Motor neuron (in vitro differentiated cells): ENCODE measurements at places on chromosomes 6 and 20.

DNA sequence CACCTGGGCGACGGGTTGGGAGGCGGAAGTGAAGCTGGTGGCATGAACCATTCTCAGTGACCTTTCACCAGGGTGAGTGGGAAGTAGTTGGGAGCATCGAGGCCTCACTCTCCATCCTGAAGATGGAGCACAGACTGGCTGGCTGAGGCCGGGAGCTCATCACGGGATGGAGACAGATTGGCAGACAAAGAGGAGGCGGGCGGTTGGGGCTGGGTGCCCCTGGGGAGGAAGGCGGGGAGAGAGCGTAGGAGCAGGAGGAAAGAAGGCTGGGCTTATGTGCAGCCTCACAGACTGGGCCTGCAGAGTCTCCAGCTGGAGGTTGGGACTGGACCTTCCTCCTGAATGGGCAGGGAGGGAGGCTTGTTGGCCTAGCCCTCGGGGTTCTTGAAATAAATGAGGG is 44.2 kb upstream of the SCRT2 start:
- ATAC-seq = peak; percentile 90

- peak; percentile 46 for ATAC-seq
Measured at GRCh38 chr6:136262940-136263339, 12.8 kb upstream of the MTFR2 start.

- peak; percentile 36 for ATAC-seq
Measured at GRCh38 chr6:167733740-167734661, 92.7 kb upstream of the AFDN start.

DNA sequence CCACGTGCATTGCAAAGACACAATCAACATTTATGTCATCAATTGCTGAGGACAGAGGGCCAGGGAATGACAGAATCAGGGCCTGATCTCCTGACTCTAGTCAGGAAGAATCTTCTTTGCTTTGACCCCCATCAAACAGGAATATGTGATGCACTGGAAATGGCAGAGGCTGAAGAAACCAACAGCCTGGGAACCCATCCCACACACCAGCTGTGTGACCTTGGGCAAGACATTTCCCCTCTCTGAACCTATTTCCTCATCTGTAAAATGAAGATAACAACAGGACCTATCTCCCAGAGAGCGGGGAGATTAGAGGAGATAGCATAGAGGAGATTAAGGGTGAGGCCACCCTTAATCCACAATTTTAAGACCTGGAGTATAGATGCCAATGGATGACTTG is 1.5 kb downstream of the HNF4A start:
- ATAC-seq = no peak

DNA sequence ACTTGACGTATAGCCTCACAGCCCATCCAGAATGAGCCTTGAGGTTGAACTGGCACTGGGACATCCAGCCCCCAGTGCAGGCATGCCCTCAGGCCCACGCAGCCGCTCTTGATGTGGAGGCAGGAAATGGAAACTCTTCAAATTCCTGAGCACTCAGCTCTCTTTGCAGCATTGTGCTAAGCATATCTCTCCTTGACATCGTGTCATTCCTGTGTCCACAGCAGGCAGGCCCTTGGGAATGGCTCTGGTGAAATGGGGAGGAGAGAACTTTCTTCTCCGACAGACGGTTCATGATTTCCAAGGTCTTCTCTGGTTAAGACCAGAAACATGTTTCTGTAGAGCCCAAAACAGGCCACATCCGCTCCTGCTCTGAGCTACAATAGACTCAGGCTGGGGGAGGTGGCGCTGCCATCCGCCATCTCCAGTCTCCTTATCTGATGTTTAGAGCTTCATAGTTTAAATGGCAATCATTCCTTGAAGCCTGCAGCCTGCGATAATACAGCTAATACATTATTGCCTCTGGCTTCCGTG is 248.8 kb downstream of the CDH4 start:
- peak; percentile 25 for ATAC-seq

DNA sequence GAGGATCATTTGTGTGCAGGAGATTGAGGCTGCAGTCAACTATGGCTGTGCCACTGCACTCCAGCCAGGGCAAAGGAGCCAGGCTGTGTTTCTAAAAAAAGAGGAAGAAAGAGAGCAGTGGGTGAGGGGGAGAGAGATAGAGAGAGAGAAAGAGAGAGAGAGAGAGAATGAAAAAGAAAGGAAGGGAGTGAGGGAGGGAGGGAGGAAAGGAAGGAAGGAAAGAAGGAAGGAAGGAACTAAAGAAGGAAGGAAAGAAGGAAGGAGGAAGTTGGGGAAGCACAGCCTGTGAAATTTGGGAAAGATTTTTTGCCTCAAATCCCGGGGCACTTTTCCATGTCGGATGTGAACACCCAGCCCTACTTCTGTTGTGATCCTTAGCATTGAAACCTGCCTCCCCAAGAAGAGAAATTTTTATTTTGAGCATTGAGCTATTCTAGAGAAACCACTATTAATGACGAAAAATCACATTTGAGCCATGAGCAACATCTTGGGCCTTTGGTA is 57.8 kb downstream of the FOXA2 start:
- no peak for ATAC-seq

- no peak for ATAC-seq
Measured at GRCh38 chr6:44166116-44166515, 7.5 kb downstream of the CAPN11 start.

GRCh38 chr20:25510202-25510601 is 75.1 kb downstream of the NINL start:
- ATAC-seq = no peak

GRCh38 chr6:53625315-53625714 is 40.2 kb downstream of the KLHL31 start:
- ATAC-seq = no peak

DNA sequence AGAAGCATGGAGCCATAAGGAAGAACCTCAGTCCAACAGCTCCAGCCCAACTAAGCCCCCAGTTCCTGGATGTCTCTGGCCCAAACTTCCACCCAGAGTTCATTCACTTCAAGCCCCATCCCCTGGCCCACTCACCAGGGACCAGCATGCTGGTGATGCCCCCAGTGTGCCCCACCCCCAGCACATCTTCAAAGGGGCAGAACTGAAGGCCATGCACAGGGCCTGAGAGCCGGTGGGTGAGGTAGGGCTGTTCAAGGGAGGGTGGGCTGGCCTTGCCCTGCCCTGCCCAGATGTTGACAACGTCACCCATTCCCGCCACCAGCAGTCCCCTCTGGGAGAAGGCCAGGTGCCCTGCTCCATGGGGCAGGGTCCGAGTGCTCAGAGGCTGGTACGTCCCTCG is 3.6 kb downstream of the B3GALT4 start:
- ATAC-seq = no peak

- peak; percentile 86 for ATAC-seq
Measured at GRCh38 chr6:31122791-31123706, 2.8 kb upstream of the CDSN start.
